ENCODE measurements at places on chromosomes 4 and X. TPM values are rescaled to one million over a fixed set of nuclear protein-coding genes. Genes with fewer than 3 reads are reported as not detected.

Gene PROM1
- under 0.01 TPM for total RNA-seq

Gene EGFL6
- total RNA-seq = 0.28 TPM

Gene NSG1
- total RNA-seq = 36.9 TPM

Gene ATP1B4
- total RNA-seq = not detected

Gene PNCK
- total RNA-seq = 1.2 TPM

Gene SPANXA1
- total RNA-seq = not detected

Gene TCEAL9
- 99.5 TPM for total RNA-seq

Gene GLRA3
- not detected for total RNA-seq

Gene CYTL1
- total RNA-seq = not detected

Gene ANXA3
- 125 TPM for total RNA-seq

Gene SPANXC
- not detected for total RNA-seq

Gene DCAF12L2
- total RNA-seq = not detected

Data from airway epithelial cell (primary cell).